Cortex of kidney (tissue), 1 donor: ENCODE measurements at places on chromosomes 1 and 21.

GRCh38 chr1:180609643-180610555 is 21.9 kb upstream of the XPR1 start:
- no peak for DNase-seq

GRCh38 chr1:118861216-118861615 is 126.9 kb downstream of the TBX15 start:
- DNase-seq, result no peak

- no peak for DNase-seq
These were observed 936 bp downstream of the ZBTB21 start for GRCh38 chr21:42009018-42009830.

- DNase-seq, result no peak
These were observed 15.7 kb downstream of the RGS2 start for GRCh38 chr1:192824511-192824910.

DNA sequence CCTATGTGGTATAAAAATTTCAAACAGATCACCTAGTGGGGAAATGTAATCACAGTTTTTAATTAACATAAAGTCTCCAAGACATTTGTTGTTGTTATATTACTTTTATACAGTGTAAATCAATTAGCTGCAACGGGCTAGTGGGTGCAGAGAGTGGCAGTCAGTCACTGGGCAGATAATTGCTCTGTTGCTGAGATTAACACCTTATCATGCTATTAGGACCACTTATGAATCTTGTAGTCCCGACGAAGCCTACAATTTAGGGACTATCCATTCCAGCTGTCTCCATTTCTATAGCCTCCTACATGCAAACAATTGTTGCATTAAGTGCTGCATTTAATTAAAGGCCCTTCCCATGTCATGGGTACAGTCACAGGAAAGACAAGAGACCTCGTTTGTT is 158.9 kb upstream of the PROX1 start:
- DNase-seq, result no peak

DNA sequence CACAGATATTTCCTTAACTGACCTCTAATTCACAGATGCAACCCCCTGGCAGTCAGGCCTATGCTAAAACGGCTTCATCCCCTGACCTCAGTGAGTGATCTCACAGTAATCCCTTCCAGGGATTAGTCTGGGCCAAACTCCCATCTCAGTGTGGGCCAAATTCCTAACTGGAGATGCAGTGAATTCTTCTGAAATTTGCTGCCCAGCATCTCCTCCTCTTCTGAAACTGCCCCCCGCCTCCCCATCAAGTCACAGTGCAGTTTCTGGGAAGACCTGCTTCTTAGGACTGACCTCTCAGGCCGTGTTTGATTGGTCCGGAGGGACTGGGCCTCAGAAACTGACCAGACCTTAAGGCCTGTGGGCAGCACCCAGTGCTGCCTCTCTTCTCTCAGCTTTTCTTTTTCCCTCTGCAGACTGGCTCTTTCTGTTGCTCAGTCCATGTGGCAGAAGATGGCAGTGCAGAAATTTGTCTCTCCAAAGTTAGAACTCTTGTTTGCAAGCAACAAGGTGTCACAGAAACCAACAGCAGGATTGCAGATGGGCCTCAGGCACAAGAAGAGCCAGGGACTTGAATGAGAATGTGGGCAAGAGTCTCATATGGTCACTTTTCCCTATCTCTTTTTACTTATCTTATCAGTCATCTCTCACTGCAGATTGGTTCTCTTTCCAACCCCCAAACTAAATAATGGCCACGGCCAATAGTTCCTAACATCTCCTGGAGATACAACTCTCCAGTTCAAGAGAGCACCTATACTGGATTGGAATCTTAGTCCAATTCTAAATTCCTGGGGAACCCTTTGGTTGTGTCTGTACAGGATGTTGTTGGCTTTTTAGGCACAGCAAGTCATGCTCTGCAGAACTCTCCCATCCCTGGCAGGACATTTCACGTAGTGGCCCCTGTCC is 95.5 kb upstream of the RALGPS2 start:
- DNase-seq, result no peak

- no peak for DNase-seq
These were observed 26.1 kb upstream of the HUNK start for GRCh38 chr21:31846690-31847089.

- no peak for DNase-seq
These were observed 20.2 kb downstream of the PANK4 start for GRCh38 chr1:2506007-2506860.

GRCh38 chr1:211601982-211602670 is 23.2 kb upstream of the SLC30A1 start:
- DNase-seq, result no peak

- no peak for DNase-seq
These were observed 56.7 kb downstream of the PTGS2 start for GRCh38 chr1:186623551-186623950.

DNA sequence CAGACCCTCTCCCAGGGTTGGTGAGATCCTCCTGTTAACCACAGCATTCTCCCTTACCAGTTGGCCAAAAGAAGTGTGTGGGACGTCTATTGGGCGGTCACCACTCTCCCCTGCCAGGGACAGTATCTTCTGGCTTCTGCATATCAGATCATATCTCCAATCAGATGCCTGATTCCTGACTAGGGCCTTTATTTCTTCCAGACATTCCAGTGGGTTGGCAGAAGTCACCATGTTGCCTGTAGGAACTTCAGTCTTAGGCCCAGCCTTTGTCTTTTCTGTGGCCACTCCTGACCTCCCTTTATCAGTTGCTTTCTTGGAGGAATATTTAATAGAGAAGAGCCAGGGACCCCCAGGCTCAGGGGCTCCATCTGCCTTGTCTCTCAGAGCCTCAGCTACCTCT is 130.4 kb upstream of the F3 start:
- no peak for DNase-seq

DNA sequence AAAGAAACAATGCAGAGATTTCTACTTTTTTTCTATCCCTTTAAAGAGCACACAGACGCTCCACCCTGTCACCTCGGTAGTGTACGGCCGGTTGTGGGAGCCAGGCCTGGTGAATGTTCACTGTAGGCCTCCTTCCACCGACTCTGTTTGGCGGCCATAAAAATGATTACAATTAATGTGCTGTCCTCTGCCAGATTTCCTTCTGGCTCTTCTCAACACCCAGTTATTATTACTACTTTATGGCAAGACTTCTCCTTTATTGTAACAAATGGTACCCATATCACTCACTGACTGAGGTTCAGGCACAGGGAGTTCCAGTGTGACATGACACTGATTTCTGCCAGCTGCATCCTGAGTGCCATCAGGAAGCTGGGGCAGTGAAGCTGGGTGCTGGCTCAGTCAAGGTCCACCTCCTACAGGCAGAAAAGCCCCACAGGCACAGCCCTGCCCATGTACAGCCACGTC is 37.4 kb downstream of the GPR161 start:
- DNase-seq, result no peak

DNA sequence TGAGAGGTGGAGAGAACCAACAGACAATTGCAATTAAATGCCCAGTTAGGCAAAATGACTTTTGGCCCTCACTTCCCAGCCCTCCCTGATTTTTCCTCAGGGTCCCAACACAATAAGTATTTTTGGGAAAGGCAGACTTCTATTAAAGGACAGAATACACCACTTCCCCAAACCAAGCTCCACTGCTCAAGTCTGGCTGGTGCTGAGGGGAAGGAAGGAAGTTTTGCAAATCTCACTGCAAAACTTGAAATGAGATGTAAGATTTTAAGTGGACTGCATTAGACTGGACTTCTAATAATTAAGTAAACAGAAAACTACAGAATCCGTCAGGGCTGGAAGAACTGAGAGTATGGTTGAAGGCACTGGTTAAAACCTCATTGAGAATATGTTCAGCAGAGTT is 32.2 kb upstream of the CD1D start:
- no peak for DNase-seq

- no peak for DNase-seq
These were observed 37.4 kb downstream of the TMCO4 start for GRCh38 chr1:19762175-19762779.

- DNase-seq, result no peak
These were observed 554.8 kb upstream of the B3GALT2 start for GRCh38 chr1:193741228-193741627.

DNA sequence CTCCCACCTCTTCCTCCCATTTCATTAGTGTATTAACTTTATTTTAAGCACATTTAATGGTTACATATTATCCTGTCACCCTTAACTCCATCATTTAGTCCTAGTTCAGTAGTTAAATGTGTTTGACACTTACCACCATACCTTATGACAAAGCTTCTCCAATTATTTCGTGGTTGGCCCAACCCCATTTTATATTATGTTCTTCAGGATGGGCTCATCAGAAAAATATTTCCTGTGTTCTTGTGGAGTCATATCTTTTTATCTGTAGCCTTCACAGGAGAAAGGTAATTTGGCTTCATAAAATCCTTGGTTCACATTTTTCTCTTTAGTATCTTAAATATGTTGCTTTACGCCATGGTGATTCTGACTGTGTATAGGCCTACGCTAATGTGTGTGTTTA is 142.3 kb upstream of the COL6A1 start:
- DNase-seq, result no peak

GRCh38 chr21:43921571-43921978 is 56.6 kb downstream of the AGPAT3 start:
- no peak for DNase-seq

GRCh38 chr1:7652515-7653098 is 118.5 kb upstream of the VAMP3 start:
- no peak for DNase-seq

- no peak for DNase-seq
These were observed 216.0 kb upstream of the PTGFR start for GRCh38 chr1:78274814-78275213.

DNA sequence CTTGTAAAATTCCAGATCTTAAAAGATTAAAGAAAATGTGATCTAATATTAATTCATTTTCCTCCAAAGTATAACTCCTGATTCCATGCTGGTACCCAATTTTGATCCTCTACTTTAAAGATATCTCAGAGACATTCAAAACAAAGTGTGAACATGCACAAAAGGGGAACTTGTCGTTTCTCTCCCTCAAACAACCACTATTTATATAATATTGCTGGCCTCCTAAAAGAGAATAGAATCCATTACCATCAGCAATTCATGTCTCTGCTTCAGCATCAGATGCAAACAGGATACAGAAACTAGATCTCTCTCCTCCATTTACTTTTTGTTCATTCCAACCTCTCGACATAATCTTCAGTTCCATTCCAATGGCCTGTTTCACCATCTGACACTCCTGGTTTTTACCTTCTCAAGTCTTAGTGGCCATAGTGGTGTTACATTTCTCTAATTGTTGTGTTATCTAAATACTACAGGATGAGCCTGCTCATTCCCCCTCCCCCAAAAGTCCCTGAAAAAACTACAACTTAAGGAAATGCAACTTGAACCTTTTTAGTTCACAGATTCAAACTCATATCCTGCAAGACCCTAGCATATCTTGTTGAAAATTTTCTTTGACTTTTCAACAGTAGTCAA is 4.1 kb downstream of the NRIP1 start:
- DNase-seq, result no peak

DNA sequence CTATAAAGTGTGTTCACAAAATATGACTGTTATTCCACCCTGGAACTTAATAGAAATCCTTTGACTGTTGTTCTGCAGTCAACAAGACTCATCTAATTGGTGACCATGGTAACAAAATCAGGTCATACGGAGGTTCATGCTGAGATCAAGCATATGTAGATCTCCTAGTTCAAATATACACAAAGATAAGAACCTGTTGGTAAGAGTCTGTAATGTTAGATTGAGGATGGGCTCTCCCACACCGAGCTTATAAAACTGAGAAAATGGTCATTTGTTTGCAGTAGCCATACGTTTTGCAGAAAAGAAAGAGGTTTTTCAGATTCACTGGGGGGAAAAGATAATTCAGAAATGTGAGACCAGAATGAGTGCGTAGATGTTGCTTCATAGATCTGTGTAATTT is 468.1 kb downstream of the RPS6KC1 start:
- DNase-seq, result no peak

- DNase-seq, result no peak
These were observed 13.9 kb upstream of the WDR26 start for GRCh38 chr1:224448453-224449017.

DNA sequence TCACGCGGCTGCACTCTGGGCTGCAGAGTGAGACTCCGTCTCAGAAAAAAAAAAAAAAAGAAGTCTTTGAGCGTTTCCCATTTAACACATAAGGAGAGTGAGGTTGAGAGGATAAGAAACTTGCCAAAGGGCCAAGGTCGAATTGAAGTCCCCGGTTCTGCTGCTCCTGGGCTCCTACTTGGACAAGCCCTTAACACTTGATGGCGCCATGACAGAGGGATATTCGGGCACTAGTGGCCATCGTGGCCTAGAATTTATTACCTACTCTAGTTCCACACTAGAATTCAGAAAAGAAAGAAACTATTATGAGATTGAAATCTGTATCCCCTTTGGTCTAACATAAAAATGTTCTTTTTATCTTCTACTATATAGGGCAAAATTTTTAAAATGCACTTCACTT is 65.7 kb upstream of the NEK2 start:
- no peak for DNase-seq

GRCh38 chr1:172003766-172004530 is 162.7 kb downstream of the DNM3 start:
- no peak for DNase-seq

DNA sequence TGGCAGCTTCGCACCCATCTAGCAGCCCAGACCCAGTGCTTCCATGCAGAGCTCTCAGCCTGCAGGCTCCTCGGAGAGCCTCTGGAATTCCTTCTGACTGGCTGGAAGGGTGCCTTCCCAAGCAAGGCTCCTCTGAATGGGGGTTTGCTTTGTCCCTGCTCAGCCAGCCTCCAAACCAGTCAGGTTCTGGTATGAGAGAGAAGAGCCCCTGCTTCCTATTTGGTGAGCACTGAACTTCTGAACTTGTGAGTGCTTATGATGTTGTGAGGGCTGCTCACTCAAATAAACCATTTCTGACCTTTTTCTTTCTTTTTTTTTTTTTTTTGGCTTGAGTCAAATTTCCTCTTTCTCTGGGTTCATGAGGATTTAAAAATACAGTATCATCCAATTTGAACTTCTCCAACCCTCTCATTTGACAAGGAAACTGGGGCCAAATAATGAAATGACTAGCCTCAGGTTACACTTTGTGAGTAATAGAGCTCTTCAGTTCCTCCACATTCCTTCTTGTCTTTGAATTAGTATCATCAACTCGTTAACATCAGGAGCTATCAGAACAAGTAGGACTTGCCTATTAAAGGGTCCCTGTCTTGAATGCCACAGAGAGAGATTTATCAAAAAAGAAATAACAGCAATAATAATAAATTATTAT is 39.6 kb downstream of the GFI1 start:
- DNase-seq, result no peak

DNA sequence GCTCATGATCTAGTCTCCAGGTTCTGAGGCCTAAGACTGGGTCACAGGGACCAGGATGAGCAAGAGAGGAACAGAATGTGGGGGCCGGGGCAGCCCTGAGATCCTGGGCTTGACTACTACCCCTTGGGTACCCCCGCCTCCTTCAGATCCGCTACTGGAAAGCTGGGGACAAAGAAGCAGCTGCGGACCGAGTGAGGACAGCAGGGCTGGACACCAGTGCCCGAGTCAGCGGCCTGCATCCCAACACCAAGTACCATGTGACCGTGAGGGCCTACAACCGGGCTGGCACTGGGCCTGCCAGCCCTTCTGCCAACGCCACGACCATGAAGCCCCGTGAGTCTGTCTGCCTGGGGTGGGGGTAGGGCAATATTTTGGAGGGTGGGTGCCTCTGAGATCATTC is 12.5 kb downstream of the TMEM81 start:
- DNase-seq, result no peak

GRCh38 chr1:6127587-6128163 is 52.4 kb downstream of the CHD5 start:
- no peak for DNase-seq
